ENCODE measurements at places on chromosomes 6 and 20.

DNA sequence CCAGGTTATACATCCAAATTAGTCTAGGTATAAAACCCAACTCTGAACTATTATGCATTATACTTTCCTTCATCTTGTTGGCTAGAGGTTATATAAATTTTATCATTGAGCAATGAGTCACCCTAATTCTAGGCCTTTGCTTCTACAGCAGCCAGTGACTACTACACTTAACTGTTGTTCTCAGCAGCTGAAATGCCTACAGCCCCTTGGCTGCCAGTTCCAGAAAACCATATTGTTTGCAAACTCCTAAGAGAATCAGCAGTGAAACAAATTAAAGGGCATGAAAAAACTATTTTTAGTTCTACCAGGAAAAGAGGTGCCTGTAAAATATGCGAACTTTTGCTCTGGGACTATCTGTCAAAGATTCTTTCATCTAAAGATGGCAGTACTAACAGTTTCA, 292.8 kb downstream of the FRK start:
- no peak for DNase-seq

DNA sequence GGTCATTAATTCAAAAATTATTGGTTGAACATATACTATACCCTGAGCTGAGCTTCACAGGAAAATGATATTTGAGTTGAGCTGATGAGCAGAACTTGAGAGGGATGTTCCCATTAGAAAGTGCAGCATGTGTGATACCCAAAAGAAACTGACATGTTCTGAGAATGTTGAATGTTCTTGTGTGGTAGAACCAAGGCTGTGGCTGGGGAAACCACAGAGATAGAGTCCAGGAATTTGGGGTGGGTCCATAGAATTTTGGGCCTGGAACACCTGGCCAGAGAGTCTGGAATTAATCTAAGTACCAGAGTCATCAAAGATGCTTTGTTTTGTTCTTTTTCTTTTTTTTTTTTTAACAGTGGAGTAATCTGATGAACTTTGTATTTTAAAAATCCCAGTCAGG, 88.7 kb downstream of the TBX18 start:
- no peak for DNase-seq

GRCh38 chr6:139251045-139251690, 40.6 kb downstream of the TXLNB start:
- no peak for DNase-seq

DNA sequence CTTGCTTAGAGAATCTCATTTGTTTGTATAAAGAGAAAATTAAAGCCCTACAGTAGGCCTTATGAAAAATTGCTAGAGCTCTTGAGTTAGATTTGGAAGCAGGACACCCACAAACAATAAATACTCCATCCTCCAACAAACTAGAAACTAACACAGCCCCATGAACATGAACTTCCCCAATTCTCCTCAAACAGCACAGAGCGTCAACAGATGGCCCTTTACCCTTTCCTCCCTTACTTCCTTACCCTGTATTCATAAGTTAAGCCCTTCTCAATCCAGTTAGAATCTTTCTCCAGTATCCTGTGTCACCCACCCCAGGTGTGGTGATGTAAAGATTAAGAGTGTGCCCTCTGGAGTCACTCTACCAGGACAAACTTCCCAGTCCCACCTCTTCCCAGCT, 113.7 kb downstream of the UNC5CL start:
- no peak for DNase-seq

DNA sequence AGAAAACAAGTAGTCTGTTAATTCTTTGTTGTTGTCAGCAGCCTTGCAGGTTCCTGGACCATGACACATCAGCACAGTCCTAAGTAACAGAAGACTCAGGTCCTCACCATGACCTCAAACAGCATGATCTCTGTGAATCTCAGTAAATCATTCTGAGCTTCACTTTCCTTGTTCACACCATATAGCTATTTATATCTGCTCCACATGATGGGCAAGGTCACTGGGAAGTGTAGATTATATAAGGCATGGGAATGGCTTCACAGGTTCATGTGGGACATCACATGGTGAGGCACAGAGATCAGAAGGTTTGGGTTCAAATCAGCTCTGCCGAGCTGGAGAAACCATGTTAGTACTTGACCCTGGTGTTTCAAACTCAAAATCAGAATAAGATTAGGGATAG, 245.4 kb upstream of the SPTLC3 start:
- no peak for DNase-seq

DNA sequence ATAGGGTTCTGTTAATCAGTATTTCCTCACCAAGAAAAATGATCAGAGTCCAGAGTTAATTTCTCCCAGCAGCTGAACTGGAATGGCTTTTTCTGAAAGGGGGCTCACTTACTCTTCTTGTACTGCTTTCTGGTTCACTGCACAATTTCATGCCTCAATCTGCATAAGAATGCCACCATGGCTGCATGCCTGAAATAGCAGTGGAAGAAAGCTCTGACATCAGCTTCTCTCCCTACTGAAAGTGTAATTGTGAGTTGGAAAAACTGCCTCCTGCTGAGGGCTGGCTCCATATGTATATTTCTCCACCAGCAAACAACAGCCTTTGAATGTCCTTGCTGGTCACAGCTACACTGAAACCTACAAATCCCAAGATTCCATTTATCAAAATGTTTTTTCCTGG, 1027.2 kb upstream of the GJE1 start:
- DNase-seq: no peak

- DNase-seq: no peak
Measured at GRCh38 chr20:15512916-15513315, 1060.3 kb downstream of the KIF16B start.

Data from progenitor cell of endocrine pancreas (in vitro differentiated cells).